BJ (cell line): ENCODE measurements at places on chromosomes 5 and 9.

DNA sequence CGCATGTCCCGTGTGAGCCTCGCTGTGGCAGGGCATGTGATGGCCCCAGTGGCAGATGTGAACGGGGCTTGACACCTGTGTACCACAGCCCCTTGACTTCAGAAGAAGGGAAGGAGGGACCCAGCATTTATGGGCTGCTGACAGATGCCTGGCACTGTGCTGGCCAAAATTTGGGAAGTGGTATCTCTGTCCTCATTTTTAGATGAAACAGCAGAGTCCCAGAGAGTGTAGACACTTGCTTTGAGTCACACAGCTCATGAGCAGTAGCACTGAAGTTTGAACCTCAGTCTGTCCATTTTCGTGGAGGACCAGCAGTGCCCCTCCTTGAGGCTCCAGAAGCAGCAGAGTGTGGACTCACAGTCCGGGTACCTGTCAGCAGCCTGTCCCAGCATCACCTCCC lies 16.5 kb downstream of the NEK6 start:
- no peak for DNase-seq

GRCh38 chr9:91658513-91659105 lies 235.0 kb upstream of the NFIL3 start:
- DNase-seq = no peak

- DNase-seq = no peak
Observed at GRCh38 chr9:13450723-13451122, 171.2 kb upstream of the MPDZ start.

GRCh38 chr9:19231904-19232822 lies 1.7 kb downstream of the DENND4C start:
- DNase-seq = no peak

GRCh38 chr5:113891491-113891890 lies 378.0 kb downstream of the YTHDC2 start:
- no peak for DNase-seq

- DNase-seq = no peak
Observed at GRCh38 chr5:132239776-132240175, 12.1 kb upstream of the P4HA2 start.

- DNase-seq = no peak
Observed at GRCh38 chr9:109107402-109108240, 12.1 kb downstream of the TMEM245 start.

DNA sequence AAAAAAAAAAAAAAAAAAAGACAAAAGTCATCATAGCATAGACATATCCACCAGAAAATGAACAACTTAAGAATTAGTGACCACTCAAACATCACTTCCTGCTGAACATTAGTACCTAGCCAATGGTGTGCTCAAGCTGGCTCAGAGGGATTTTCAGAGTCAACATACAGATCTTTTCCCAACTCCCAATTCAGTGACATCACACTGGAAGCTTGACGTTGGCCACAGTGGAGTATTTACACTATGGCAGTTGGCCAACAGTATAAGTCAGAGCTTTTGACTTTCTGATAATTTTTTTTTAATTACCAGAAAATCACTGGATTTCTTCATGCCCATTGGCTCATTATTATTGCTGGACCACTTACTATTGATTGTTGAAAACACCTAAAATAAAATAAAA lies 383.5 kb downstream of the ARHGEF28 start:
- DNase-seq = no peak

- no peak for DNase-seq
Observed at GRCh38 chr5:4873652-4874051, 266.5 kb upstream of the ADAMTS16 start.
